ENCODE measurements at places on chromosomes 16 and 17. TPM values are rescaled to one million over a fixed set of nuclear protein-coding genes. Genes with fewer than 3 reads are reported as not detected.

Gene KRT20
- not detected for total RNA-seq

Gene PCGF2
- 10.4 TPM for total RNA-seq

DNA sequence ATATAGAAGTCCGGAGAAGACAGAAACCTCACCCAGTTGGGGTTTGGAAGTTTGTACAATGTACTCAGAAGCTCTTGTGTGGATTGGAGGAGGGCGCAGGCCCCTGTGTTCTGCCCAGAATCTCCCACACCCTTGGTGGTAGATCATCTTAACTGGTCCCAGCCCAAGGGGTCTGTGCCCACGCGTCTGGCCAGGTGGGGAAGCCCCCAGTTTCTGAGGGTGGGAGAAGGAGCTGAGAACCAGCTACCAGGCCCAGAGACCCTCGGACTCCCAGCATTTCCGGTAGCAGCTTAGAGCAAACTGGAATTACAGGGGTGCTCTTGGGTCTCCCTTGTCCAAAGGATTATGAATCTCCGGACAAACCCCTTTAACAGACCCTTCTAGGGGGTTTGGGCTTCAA lies 2.3 kb upstream of the PPP1R9B start:
- no peak for DNase-seq

DNA sequence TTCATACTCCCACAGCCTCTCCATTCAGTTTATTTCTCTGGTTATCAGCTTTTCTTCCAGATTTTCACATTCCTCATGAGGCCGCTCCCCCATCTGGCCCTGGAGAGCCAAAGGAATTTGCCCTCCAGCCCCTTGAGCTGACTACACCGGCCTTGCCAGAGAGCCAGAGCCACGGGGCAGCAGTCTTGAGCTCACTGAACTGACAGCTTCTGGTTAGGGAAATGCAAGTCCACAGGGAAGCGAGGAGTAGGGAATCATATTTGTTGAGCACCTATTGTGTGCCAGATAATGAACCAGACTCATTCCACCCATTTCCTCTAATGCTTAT lies 102.4 kb downstream of the ABCC12 start:
- no peak for DNase-seq

DNA sequence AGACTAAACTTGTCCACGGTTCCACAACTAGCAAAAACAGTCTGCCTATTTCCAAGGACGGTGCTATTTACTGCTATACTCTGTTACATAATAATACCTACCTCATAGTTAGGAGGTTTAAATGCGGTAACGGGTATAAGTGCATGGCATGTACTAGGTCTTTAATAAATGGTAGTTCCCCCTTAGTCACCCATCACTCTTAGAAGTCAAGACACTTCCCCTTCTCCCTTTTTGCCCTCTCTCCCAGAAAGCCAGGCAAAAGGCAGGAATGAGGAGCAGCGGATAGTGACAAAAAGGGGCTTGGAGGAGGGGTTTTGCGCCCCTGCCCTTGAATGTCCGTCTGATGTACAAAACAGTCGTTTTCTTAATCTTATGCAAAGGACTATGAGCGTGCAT lies 1.1 kb upstream of the LSM12 start:
- no peak for DNase-seq

- DNase-seq, result no peak
Observed at GRCh38 chr17:40550608-40551007, 14.7 kb downstream of the CCR7 start.

DNA sequence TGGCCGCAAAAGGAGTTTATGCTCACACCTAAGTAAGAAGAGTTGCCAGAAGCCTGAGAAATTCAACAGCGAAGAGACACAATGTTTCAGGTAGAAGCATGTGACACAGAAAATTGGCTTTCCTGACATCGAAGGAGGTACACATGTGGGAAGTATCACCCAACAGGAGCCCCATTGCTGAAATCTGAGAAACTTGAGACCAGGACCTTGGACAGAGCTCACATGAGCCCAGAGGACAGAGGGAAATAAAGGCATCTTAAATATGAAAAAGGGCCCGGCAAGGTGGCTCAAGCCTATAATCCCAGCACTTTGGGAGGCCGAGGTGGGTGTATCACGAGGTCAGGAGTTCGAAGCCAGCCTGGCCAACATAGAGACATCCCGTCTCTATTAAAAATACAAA lies 304.1 kb upstream of the C16orf82 start:
- DNase-seq, result no peak
